A549 treated with Mapracorat at 1 μM for 4 hours (cell line): ENCODE measurements at places on chromosomes 7 and 10. TPM values are rescaled to one million over a fixed set of nuclear protein-coding genes. Genes with fewer than 3 reads are reported as not detected.

The STOX1 gene
- total RNA-seq: 0.33 to 0.86 TPM (median 0.60 TPM) in 5 replicates

The CCDC172 gene
- not detected in 5 replicates for total RNA-seq

The KLLN gene
- total RNA-seq: 0.41 to 0.66 TPM (median 0.49 TPM) in 5 replicates

The SLC12A9 gene
- total RNA-seq: 9.2 to 17.7 TPM (median 14.8 TPM) in 5 replicates

The VENTX gene
- total RNA-seq: not detected in 5 replicates

The STRIP2 gene
- 5.6 to 7.4 TPM (median 6.5 TPM) in 5 replicates for total RNA-seq

The AGK gene
- total RNA-seq: 25.9 to 36.7 TPM (median 28.4 TPM) in 5 replicates

The ITGA8 gene
- not detected in 5 replicates for total RNA-seq

The TDRD1 gene
- not detected in 5 replicates for total RNA-seq

The PLEKHS1 gene
- 0.04 to 0.06 TPM (median 0.05 TPM) in 3 of 5 replicates, not detected in the others for total RNA-seq

The VAX1 gene
- 0.97 to 1.7 TPM (median 1.5 TPM) in 5 replicates for total RNA-seq

The SEMA3C gene
- 41.9 to 86.4 TPM (median 63.4 TPM) in 5 replicates for total RNA-seq

The NOBOX gene
- not detected in 5 replicates for total RNA-seq

The RAMP3 gene
- not detected in 5 replicates for total RNA-seq

The RPEL1 gene
- 0.07 TPM in 1 of 5 replicates, not detected in the others for total RNA-seq

The CAMK1D gene
- total RNA-seq: 6.7 to 9.4 TPM (median 8.8 TPM) in 5 replicates

The SEM1 gene
- total RNA-seq: 304 to 660 TPM (median 347 TPM) in 5 replicates

The PRRT4 gene
- total RNA-seq: 0.37 to 0.42 TPM (median 0.40 TPM) in 4 of 5 replicates, not detected in the other

The INHBA gene
- 0.20 to 0.77 TPM (median 0.43 TPM) in 5 replicates for total RNA-seq

The THSD7A gene
- 1.3 to 3.0 TPM (median 2.5 TPM) in 5 replicates for total RNA-seq

The ZNF485 gene
- 1.6 to 2.6 TPM (median 2.1 TPM) in 5 replicates for total RNA-seq

The TRIM50 gene
- not detected in 5 replicates for total RNA-seq

The BEND7 gene
- total RNA-seq: 7.3 to 10.7 TPM (median 10.4 TPM) in 5 replicates

The CELF2 gene
- total RNA-seq: 0.05 to 0.06 TPM (median 0.05 TPM) in 3 of 5 replicates, not detected in the others

The GPC2 gene
- 0.62 to 1.5 TPM (median 1.0 TPM) in 5 replicates for total RNA-seq

The JMJD1C gene
- 16.7 to 21.2 TPM (median 20.0 TPM) in 5 replicates for total RNA-seq

The ANKRD7 gene
- 0.28 to 0.58 TPM (median 0.32 TPM) in 4 of 5 replicates, not detected in the other for total RNA-seq

The PCLO gene
- total RNA-seq: 0.56 to 1.3 TPM (median 1.1 TPM) in 5 replicates

The C7orf33 gene
- total RNA-seq: not detected in 5 replicates

The C10orf67 gene
- 0.06 to 0.13 TPM (median 0.13 TPM) in 3 of 5 replicates, not detected in the others for total RNA-seq

The ACSL5 gene
- total RNA-seq: 0.13 to 0.27 TPM (median 0.19 TPM) in 5 replicates

The SFRP4 gene
- total RNA-seq: 3.2 to 5.3 TPM (median 3.7 TPM) in 5 replicates

The SCART1 gene
- total RNA-seq: 0.07 to 0.24 TPM (median 0.16 TPM) in 5 replicates

The CCDC71L gene
- total RNA-seq: 10.1 to 15.2 TPM (median 13.1 TPM) in 5 replicates

The LGI1 gene
- total RNA-seq: not detected in 5 replicates

The SLF2 gene
- 6.7 to 10.3 TPM (median 9.0 TPM) in 5 replicates for total RNA-seq

The SRRM3 gene
- total RNA-seq: 8.0 to 11.6 TPM (median 11.3 TPM) in 5 replicates

The RBM20 gene
- 2.3 to 3.2 TPM (median 3.0 TPM) in 5 replicates for total RNA-seq

The EPDR1 gene
- 66.2 to 84.7 TPM (median 82.9 TPM) in 5 replicates for total RNA-seq

The ZNF488 gene
- 11.5 to 14.5 TPM (median 13.2 TPM) in 5 replicates for total RNA-seq

The SYT15 gene
- total RNA-seq: 2.3 to 4.1 TPM (median 2.4 TPM) in 5 replicates

The ATRNL1 gene
- 0.14 to 0.58 TPM (median 0.29 TPM) in 5 replicates for total RNA-seq
